Renal cortical epithelial cell (primary cell): ENCODE measurements at places on chromosomes 1 and 21. TPM values are rescaled to one million over a fixed set of nuclear protein-coding genes. Genes with fewer than 3 reads are reported as not detected.

Gene LCE3A
- total RNA-seq, result not detected in 2 replicates

Gene MX2
- total RNA-seq, result 0.15 and 0.17 TPM in 2 replicates

DNA sequence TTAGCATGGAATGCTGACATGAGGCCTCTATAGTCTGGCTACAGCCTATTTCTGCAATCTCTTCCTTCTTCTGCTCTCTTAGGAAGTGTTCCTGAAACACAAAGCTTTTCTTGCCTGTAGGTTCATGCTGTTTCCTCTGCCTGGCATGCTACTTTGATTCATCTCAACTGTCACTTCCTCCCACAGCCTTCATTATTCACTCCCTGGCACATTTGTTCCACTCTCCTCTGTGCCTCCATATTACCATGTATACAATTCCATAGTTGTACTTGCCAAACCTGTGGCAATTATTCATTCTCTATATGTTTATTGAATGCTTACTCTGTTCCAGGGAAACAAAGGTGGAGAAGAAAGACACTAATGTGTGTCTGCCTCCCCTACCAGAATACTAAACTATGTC, 210.2 kb downstream of the LRRC7 start:
- no peak for DNase-seq

DNA sequence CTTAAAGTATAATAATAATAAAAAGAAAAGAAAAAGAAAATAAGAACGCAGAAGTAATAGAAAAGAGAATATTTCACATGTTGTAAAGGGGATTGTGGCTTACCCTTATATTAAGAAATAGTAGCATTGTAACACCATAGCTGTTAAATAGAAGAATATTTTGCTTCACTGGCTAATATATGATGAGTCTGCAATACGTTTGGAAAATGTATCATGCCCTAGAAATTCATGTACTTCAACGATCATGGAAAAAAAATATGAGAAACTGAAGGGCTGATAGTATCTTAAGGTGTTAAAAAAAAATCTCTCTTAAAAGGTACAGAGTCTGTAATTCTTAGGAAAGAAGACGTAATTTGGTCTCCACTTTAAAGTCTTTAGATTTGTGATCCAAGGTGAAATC, 1390.5 kb upstream of the ADGRL2 start:
- DNase-seq, result no peak

- no peak for DNase-seq
Observed at GRCh38 chr21:31490443-31490842, 146.4 kb upstream of the TIAM1 start.

- DNase-seq, result no peak
Observed at GRCh38 chr1:92485381-92486250, 1.1 kb downstream of the GFI1 start.

DNA sequence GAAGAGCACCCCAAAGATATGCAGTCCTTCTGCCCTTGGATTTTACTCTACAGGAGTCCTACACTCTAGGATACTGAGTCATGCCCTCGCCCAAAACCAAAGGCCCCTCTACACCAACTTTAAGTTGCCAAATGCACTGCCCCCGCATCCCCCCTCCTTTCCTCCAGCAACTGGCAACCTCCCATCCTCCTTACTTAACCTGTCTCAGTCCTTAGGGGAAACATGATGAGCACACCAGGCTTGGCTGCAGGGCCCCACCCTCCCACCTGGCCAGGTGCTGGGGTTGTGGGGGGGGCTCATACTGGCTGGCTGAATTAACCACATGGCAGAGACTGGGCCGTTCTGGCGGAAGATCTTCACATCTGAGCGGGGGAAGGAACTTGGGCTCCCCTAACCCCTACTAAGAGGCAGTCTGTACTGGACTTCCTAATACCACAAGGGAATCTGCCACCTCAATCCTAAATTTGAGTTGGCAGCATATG, 1.2 kb downstream of the HDGF start:
- no peak for DNase-seq
